ENCODE measurements at places on chromosomes 5 and 9.

- no peak for DNase-seq
These were observed 3.3 kb downstream of the ASTN2 start for GRCh38 chr9:117411547-117411946.

- no peak for DNase-seq
These were observed 451.1 kb downstream of the EBF1 start for GRCh38 chr5:158648631-158649030.

GRCh38 chr5:100542086-100542485 is 6.9 kb downstream of the FAM174A start:
- DNase-seq, result no peak

- no peak for DNase-seq
These were observed 62.9 kb downstream of the C9 start for GRCh38 chr5:39301406-39301805.

GRCh38 chr5:103407402-103407801 is 148.8 kb downstream of the MACIR start:
- DNase-seq, result no peak

DNA sequence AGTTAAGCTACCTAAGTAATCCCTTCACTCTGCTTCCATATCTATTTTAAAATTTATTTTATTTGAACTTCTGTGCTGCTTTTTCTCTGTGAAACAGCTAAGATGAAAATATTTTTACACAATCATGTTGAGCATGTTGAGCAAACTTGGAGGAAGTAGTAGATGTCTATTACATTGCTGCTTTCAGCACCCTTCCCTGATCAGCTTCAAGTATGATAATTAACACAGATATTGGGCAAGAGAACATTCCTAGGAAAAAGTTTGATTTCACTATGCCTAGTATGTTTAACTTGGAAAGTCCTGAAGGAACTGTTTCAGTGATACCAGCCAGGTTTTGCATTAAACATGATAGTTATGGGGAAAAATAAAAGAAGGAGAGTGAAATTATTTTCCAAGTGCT is 283.6 kb downstream of the ELAVL2 start:
- DNase-seq, result no peak

GRCh38 chr5:116524051-116524904 is 50.3 kb downstream of the SEMA6A start:
- no peak for DNase-seq

DNA sequence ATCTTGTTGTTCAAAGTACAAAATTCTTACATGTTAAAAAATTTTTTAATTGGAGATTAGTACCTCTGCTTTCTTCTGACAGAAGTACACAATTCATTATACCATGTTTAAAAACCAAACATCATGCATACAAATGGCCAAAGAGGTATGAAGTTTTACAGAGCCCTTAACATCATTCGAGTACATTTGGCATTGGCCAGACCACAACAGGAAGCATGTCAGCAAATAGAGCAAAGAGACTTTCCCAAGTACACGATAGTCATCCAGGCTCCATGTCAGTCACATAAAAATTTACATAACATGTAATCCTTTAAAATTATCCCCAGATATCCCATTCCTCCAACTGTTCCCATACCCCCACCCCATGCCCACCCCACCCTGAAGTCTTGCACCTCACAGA is 22.5 kb downstream of the HMGCS1 start:
- DNase-seq, result no peak

DNA sequence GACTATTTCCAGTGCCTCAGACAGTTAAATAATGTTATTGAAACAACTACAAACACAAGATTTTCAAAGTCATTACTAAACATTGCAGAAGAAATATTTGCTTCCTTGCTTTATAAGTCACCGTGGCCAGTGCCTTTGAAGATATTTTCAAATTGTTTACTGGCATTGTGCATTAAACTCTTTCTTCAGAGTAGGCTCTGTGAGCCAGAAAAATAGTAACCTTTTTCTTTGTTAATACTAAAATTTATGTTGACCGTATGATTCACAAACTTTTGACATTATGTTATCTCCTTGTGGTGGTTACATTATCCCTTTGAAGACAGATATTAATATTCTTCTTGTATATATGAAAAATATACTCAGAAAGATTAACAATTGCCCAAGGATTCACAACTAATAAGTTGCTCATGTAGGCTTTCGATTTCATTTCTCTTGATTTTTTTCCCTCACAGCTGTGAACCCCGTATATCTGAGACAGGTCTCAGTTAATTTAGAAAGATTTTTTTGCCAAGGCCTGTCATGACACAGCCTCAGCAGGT is 140.1 kb downstream of the NR3C1 start:
- DNase-seq, result no peak

DNA sequence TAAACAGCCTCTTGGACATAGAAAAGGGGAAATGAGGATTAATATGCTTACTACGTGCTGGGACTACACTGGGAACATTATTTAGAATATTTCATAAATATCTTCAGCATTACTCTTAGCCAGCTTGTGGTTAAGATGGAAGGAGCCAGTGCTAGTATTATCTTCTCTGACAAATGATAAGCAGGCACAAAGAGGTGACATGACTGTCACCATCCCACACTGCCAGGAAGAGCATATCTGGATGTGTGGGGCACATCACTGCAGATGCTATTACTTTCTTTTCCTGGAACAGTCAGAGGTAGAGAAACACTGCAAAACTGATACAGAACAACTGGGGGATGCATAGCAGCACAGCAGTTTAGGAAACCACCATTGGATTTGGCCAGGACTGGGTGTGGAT is 281.0 kb upstream of the TNC start:
- DNase-seq, result no peak

DNA sequence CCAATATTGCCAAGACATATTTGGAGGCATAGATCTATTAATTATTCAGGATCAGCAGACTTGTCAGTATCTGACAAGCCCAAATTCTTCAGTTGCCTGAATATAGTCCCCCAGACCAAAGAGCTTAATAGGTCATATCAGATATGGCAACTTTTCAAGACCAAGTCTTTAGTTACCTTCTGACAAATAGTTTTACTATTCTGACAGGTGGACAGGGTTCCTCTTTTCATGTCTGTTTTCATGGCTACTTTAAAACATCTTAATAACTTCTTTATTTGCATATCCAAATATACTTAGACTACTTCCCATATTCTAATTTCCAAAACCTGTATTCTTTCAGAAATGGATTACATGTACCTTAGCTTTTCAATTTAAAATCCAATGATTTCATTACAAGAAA is 65.4 kb downstream of the AUH start:
- DNase-seq, result no peak

DNA sequence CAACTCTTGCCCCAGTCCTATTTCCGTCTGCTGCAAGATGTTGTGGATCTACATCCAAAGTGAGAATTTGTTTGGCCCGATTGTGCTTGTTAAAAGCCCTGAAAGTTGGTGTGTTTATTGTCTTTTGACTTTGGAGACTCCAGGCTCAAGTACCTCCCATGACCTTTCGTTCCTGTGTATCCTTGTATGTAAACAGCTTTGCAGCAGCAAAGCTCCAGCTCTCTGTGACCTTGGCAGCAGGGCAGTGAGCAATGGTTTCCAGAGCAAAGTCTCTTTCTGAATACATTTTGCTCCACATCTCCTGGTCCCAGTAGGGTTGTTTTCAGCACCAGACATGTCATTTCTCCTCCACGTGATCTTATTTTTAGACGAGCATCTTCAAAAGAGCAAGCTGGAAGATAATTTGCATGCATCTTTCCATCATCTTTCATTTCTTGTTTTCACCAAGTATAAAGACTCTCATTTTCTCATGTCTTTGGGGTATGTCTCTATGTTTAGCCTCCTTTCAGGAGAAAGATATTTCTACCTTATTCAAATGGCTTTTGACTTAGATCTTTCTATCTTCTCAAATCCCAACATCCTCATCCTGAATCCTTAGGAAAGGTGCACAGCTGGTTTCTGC is 68.1 kb upstream of the ERCC6L2 start:
- no peak for DNase-seq

DNA sequence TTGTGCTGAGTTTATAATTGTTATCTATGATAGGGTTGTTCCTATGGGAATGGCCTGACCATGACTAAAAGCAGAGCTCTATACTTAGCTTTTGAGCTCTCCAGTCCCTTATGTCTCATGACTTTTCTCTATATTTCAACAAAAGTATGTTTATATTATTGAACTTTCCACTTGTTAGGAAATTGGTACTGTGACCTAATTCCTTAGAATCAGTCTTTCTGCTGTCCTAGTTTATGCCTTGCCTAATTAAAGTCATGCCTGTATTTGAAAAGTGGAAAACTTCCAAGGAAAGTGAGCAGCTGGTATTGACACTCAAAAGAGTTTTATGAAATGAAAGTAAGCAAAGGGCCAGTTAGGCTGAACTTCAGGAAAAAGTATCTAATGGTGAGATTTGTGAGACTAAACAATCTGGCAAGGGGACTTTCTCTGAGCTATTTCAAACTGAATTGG is 68.6 kb downstream of the XRCC4 start:
- no peak for DNase-seq

DNA sequence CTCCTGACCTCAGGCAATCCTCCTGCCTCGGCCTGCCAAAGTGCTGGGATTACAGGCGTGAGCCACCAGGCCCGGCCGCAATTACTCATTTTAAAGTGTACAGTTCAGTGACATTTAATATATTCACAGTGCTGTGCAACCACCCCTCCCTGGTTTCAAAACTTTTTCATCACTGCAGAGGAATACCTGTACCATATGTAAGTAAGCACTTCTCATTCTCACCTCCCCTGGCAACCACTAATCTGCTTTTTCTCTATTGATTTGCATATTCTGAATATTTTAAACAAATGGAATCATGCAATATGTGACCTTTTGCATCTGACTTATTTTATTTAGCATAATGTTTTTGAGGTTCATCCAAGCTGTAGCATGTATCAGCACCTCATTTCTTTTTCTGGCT is 21.3 kb upstream of the KIAA1958 start:
- DNase-seq, result no peak

DNA sequence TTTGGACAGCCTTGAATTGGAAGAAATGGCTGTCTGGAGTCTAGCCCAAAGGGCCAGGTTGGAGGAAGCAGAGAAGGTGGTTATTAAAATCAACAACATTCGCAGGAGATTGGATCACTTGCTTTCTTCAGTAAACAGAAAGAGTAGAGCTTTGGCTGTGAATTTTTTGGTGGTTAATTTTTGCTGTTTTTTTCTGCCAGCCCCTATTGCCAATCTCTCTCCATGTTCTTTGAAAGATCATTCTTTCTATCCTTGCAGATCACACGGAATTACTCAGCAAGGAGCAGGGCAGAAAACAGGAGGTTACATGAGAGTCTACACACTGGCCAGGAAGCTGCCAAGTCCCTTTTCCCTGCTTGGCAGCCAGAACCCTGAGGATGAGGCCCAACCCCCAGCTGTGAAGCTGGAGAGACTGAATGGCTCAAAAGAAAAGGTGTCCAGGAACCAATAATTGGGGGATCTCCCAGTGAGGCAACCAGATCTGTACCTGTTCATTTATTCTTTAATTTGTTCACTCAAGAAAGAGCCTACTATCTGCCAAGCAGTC is 13.0 kb downstream of the GLRX start:
- DNase-seq, result no peak
